ENCODE measurements at places on chromosomes 11 and 22.

GRCh38 chr11:124294687-124295086, 19.1 kb downstream of the OR8D1 start:
- no peak for DNase-seq

DNA sequence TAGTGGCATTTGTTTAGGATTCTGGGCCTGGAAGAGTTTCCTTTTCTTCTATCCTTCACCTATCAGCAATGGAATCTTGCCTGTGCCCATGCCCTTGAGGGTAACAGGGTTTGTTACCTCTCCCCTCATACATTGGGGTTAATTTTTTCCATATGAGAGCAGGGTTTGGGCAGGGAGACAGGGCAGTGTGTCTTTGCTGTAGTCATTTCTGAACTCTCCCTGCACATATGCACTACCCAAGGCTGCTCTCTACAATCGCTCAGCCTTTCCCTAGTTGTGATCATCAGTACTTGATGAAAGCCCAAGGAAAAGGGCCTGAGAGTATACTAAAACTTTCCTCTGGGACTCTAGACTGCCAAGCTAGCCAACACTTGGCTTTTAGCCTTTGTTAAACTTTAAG, 95.7 kb downstream of the LRRC32 start:
- no peak for DNase-seq

- DNase-seq: no peak
Observed at GRCh38 chr11:20739577-20739976, 70.2 kb downstream of the NELL1 start.

DNA sequence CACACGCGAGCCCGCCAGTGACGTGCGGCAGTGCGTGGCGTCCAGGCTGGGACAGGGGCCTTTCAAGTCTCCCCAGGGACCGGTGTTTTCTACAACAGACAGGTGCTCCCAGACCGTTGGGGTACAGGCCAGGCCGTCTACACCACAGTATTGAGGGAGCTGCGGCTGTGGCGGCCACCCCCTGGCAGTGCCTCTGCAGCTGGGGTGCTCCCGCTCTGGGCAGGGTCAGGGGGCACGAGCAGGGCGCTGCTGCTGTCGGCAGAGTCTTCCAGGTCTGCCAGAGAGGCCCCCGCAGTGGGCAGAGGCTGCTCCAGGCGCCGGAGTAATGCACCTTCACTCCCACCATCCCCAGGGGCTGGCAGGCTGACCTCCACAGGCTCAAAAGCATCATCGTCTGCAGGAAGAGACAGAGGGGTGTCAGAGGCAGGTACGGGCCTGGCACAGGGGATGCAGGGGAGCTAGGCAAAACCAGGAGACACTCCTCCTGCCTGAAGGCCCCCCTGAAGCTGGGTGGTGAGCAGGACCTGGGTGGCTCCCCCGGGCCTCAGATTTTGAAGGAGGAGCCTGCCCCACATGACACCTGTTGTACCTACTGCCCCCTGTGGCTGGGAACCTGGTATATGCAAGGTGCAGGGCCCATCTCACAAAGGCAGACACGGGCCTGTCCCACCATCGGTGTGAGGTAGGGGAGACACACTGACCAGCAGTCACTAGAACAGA, 83.3 kb downstream of the DGCR2 start:
- no peak for DNase-seq

GRCh38 chr11:72720047-72720446, 32.2 kb downstream of the ARAP1 start:
- no peak for DNase-seq

DNA sequence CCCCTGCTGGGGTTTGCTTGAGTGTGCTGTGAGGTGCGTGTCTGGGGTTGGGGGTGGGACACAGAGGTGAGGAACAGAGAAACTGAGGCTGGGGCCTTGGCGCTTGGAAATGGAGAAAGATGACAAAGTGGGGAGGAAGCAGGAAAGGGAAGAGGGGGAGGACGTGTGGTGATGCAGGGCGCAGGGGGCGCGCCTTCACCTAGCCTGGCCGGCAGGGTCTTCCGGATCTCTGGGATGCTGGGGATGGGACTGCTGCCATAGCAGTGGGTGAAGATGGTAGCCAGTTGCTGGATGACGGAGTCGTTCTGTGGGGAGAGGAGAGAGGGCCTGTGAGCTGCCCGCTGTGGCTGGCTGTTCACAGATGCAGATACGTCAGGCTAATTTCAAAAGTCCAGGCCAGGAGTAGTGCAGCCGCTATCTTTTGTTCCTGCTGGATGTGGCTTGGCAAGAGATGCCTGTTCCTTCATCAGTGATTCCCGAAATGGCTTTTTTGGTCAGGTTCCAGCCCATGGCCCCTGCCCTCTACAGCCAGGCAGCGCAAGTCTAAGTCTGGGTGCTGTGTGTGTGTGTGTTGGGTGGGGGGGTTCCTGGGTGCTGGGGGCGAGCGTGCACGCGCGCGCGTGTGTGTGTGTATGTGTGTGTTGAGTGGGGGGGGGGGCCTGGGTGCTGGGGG, 54.8 kb downstream of the NAT10 start:
- DNase-seq: no peak

DNA sequence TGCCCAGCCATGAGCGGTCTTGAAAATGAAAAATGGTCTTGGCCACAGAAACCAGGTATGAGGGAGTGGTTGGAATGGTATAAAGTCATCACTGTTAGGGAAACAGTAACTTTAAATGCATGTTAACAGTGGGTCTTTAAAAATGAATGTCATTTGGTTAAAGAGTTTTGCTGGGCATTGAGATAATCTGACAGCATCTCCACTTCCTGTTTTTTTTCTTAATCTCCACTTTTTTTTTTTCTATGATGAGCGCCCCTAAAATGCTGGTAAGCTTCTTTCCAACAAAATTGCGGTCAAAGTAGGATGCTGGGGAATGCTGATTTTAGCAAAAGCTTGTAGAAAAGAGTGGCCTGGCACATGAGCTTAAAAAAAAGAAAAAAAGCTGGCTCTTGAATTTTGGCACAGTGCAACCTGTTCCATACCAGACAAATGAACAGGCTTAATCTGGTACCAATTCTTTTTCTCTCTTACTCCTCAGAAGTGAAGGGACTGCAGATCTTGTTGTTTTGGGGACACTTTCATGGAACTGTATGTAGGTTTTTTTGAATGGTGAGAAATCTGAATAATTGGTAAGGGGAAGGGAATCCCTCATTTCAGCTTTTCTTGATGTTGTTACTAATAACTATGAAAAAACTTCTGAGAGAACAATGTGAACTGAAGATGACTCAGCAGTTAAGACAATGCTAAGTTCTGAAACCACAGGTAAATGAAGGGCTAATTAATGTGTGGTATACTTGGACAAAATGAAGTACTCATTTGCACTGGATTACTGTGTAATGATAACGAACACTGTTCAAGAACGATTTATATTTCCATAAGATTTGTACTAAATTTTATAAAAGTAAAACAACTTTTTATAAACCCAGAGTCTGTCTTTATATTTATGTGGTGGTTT, 3.1 kb upstream of the ARHGEF12 start:
- no peak for DNase-seq

- DNase-seq: no peak
Observed at GRCh38 chr11:125553357-125553756, 15.9 kb upstream of the EI24 start.

DNA sequence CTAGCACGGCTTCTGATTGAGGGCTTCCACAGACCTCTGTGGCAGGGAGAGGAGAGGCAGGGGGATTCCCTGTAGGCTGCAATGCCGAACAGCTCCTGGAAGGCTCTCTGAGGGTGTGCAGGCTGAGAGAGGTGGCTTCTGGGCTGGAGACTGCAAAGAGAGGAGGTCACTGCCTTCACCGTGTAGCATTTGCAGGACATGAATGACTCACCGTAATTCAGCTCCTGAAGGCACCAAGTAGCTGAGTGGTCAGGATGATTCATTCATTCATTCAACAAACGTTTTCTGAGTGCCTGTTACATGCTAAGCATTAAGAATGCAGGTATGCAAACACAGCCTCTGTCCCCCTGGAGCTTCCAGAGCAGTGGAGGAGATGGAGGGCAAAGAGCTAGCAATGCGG, 18.0 kb upstream of the EIF3D start:
- DNase-seq: no peak

DNA sequence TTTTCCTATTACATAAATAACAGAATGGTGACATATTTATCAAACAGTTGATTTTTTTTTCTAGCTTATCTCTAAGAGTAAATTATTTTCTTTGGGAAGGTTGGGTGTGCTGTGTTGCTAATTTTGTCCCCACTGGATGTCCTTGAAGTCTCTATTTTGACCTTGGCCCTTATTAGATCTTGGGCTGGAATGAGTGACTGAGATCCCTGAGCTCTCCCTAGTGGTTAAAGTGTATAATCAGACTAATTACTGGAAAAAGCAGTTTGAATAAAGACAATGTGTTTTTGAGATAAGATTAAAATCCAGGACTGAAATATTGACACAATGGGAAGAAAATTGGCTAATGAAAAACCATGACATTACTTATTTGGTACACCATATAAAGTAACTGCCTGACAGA, 56.1 kb downstream of the AASDHPPT start:
- no peak for DNase-seq

DNA sequence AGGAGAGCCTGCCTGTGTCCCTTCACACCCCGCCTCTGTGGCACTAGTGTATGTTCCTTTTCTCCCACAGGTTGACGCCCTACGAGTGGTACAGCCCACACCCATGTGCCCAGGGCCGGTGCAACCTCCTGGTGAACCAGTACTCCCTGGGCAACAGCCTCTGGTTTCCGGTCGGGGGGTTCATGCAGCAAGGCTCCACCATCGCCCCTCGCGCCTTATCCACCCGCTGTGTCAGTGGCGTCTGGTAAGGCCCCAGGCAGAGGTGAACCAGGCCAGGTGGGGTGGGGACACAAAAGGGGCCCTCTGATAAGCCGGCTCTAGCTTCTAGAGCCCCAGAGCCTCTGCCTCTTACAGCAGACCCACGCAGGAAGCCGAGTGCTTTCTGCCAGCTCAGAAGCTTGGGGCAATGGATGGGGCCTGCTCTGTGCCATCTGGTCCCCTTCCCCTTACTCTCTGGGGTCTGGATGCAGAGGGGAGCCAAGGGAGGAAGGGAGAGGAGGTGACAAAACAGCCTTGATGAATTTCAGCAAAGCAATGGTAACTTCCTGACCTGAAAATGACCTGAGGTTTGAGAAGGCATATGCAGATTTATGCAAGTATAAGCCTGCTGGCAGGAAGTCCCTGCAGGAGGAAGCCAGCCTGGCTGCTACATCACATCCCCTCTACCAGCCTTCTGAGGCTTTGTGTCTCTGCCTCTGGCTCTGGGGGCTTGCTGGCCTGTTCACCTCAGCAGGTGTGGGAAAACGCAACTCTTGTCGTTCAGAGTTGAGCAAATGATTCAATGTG, 67.0 kb upstream of the TBCEL start:
- DNase-seq: no peak

- no peak for DNase-seq
Observed at GRCh38 chr11:92306966-92307510, 82.4 kb downstream of the FAT3 start.

GRCh38 chr22:40747361-40747760, 68.1 kb downstream of the MCHR1 start:
- DNase-seq: no peak

DNA sequence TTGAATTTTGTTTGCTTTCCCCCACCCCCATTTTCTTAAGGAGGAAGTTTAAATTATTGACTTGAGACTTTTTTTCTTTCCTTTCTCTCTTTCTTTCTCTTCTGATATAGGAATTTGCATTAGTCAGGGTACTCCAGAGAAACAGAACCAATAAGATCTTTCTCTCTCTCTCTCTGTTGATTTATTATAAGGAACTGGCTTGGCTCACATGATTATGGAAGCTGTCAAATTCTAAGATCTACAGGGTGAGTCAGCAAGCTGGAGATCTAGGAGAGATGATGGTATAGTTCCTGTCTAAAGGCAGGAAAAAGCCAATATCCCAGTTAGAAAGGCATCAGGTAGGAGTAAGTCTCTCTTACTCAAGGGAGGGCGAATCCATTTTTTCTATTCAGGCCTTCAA, 64.0 kb downstream of the CCDC81 start:
- no peak for DNase-seq

- DNase-seq: no peak
Observed at GRCh38 chr11:9571763-9572115, 1.7 kb upstream of the WEE1 start.

- DNase-seq: no peak
Observed at GRCh38 chr11:120270386-120270785, 30.4 kb downstream of the POU2F3 start.

DNA sequence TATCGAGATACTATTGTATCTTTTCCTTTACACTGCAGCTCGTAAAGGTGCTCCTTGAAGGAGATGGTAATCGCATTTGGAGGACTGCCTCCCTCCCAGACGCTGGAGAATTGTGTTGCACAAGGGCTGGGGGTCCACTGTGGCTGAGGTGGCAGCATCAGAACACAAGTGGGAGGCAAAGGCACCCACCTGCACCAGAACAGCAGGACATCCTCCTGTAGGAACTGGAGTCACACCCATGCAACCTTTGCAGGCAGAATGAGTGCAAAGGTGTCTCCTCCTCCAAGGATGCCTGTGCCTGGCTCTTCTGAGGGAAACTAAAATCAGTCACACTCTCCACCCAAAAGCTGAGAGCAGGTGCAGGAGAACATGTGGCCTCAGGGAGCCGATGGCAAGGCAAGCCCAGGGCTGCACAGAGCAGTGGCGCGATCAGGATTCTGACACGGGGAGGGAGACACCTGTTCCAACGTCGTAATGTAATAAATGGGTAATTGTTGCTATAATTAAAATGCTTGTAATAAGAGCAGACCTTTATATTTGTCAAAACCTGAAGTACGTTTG, 1501.4 kb downstream of the TBC1D22A start:
- DNase-seq: no peak
